ENCODE measurements at places on chromosomes 1 and 21.

DNA sequence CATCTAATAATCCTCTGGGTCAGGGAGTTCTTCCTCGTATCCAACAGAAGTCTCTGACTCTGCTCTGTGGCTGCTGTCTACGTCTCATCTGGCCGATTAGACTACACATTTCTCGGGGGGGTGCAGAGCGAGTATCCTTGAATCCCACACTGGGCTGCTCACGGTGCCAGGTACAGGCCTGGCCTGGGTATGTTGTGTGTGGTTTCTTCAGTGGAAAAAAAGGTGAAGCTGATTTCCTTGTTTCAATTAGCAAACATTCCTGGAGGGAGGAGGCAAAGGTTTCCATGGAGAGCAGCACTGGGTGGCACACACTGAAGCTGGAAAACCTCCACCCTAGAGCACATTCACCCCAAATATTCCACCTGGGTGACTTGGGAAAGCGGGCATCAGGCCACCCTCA lies 2.0 kb upstream of the RAB7B start:
- no peak for DNase-seq

- no peak for DNase-seq
Measured at GRCh38 chr1:17342014-17342441, 30.0 kb upstream of the PADI6 start.

DNA sequence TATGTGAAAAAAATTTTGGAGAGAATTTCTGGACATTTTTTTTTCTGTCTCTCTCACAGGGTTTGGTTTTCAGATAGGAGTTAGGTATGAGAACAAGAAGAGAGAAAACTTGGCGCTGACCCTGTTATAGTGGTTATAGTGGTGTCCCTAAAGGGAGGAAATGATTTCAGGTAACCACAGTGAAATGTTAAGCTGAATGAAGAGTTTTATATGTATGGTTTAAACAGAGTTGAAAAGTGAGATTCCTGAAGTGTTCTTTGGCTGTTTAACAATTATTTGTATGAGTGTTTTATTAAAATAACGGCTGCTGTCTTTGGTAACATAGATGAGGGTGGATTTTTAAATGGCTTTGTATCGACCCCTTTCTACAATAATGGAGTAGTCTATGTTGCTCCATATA lies 6.3 kb downstream of the RBM15 start:
- no peak for DNase-seq

DNA sequence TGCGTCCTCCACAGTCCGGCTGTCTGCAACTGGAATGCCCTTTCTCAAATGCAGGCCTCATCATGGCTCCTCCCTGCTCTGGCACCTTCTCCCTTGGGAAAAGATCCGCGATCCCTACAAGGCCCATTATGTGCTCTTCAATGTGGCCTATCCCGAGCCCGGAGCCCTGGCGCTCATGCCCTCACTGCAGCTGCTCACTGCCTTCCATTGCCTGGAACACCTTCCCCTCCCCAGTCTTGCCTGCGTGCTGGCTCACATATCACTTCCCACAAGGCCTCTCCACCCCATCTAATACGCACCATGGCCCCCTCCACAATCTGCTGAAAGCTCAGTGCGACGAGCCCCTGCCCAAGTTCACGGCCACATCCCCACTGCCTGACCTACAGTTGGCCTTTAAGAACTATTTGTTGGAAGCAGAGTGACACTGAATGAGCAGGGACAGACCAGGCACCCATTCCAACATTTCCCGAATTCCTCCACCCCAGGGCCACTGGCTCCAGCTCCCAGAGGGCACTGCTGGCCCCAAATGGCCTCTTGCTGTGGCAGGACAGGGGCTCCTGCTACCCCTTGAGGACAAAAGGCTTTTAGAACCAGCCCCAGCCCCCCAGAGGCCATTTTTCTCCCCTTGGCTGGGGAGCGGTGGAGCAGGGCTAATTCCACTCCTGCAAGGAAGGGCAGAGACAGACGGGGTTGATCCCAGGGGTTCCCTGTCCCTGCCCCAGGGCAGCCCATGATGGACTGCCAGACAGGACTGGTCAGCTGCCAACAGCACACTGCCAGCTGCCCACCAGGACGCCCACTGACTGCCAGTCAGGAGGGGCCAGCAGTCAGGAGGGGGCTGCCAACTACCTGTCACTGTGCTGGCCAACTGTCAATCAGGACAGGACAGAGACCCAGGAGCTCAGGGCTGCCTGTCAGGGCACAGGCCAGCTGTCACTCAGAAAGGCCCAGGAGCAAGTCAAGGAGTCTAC lies 64.8 kb downstream of the DHRS3 start:
- DNase-seq = no peak

DNA sequence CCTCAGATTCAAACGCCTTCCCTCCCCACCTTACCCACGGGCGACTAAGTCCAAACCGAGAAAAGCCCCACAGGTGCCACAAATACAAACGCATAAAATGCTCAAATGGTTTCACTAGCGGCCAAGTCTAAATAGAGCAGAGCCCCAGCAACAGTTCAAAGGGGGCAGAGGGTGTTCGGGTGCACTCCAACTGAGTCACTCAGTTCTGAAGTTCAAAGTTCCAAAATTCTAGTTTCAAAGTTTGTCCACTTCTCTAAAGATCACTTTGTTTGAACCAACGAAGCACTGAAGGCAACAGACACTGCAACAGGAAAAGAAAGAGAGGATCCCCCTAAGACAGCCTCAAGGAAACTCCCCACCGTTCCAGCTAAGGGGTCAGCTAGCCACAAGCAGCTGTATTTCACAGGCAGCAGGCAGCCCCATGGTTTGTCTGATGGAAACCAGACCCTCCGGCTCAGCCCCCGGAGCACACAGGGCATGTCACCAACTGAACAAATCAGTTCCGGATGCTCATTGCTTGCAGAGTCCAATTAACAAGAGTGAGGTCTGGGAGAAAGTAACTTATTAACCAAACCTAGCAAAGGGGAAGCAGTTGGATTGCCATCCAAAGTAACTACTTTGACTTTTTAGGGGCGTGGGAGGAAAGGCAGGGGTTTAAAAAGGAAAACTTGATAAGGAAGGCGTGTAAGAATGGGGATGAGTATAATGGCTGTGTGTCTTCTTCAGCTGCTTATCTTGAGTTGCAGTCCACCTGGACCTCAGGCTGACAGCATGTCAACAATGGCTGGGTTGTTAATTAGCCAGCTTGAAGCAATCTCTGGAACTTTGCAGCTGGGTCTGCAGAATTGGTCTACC lies 1423.9 kb upstream of the PRMT6 start:
- DNase-seq = no peak

DNA sequence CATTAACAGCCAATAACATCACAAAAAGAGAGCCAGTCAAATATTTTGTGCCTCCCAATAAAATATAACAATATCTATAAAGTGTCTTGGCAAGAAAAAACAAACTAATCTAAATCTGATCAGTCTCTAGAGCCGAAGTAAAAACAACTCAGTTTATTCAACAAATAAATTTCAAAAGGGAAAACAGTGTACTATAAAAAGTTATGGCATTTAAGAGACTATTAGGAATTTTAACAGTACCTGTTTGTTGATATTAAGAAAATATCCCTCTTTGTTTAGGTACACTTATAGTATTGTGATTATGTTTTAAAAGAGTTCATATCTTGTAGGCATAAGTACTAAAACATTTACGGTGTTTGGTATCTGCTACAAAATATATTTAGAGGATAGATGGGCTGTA lies 36.6 kb upstream of the C1orf53 start:
- no peak for DNase-seq

DNA sequence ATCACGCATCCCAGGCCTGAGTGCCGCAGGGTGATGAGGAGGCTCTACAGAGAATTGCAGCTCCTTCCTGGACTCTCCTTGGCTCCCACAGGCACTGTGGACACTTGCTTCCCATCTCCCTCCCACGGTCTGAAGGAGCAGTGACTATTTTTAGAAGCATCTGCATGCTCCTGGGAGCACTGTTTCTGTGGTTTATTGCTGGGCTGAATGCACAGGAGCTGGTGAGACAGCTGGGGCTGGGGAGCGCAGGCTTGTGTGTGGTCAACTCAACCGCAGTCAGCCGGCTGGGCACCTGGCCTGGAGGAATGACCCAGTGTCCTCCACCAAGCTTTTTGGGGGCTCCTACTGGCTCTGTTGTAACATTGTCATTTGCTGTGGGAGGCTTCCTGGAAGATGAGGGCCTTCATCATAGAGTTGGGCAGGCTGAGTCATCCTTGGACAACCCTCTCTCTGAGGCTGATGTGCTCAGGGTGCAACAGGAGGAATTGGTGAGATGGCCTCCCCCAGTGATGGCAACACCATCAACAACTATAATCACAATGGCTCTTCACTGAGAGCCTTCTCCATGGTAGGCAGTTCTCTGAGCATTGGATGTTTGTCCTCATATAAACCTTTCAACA lies 1.7 kb downstream of the NFASC start:
- no peak for DNase-seq

DNA sequence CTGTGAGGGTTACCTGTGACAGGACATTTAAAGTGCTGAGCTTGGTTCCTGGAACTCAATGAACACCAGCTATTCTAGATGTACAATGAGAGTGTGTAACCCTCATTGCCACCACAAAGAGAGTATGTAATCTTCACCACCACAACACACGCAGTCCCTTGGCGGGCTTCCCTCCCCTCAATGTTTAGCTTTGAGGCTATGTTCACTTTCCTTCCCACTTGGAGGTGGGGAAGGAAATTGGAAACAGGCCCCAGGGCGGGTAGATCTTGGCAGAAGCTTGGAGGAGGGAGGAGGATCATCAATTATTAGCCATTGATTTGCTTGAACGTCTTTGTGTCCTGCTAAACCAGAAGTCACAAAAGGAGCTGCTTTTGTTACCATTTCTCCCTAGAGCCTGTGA lies 8.3 kb upstream of the COL16A1 start:
- DNase-seq = no peak

GRCh38 chr1:115811140-115811828 lies 29.6 kb downstream of the NHLH2 start:
- DNase-seq = no peak

DNA sequence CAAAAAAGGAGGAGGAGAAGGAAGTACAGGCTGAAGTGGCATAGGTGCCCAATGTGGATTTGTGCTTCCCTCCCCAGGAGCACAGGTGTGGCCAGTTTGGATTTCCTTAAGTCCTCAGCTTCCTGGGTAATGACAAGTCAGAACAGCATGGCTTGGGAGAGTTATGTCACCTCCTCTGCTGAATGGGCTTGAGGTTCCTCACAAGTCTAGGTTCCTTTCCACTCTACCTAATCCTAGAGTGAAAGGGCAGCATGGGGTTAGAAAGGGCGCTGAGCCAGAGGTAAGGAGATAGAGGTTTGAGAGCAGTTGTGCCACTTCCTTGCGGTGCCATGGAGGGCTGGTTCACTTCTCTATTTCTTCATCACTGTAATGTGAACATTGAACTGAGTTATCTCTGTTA lies 35.5 kb upstream of the IL20 start:
- no peak for DNase-seq

DNA sequence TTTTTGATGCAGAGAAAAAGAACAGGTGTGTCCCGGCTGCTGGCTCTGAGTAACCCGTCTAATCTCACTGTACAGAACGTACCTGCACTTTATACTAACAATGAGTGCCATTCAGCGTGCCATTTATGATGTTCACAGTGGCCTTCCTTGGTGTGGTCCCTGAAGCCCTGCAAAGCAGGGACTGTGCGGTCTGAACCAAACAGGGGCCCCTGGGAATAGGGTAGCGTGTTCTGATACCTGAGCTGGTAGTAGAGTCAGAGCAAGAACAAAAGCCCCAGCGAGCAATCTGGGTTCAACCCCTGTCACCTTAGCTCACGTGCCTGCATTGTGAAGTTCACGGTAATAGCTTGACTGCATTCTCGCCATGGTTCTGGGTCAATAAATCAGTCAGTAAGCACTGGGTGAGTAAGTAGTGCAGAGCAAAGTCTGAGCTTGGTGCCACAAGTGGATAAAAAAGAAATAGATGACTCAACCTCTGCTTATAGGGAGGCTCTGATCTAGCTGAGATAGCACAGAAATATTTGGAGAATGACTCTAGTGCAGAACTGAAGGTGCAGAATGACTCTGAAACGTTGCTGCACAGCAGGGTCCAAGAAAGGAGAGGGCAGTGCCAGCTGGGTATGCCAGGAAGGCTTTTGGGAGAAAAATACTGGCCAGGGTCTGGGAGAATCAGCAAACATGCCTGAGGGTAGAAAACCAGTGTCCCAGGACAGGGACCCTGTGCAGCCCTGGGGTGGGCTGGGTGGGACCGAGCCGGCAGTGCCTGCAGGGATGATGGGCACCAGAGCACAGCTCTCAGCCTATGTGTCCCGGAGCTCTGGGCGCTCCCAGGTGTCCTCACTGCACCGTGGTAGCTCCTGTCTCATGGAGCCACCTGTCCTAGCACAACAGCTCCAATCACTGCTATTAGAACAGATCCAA lies 125.9 kb downstream of the RHOU start:
- DNase-seq = no peak

DNA sequence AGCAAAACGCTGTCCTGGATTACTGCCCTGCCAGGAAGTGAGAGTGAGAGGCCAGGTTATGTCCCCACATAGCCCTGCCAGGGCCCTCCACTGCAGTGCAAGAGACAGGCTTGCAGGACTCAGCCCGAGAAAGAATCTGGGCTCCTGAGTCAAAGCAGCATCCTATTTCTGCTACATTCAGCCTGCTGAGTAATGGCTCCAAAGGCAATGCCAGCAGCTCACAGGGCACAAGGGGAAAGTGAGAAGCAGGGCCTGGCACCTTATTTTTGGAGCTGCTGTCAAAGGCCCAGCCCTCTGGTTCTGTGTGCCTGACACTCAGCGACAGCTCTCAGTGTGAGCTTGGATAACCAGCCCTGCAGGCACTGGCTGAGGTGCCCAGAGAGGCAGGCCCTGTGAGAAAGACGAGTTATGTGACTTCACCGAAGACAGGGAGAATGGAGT lies 83.9 kb downstream of the DTL start:
- DNase-seq = no peak

DNA sequence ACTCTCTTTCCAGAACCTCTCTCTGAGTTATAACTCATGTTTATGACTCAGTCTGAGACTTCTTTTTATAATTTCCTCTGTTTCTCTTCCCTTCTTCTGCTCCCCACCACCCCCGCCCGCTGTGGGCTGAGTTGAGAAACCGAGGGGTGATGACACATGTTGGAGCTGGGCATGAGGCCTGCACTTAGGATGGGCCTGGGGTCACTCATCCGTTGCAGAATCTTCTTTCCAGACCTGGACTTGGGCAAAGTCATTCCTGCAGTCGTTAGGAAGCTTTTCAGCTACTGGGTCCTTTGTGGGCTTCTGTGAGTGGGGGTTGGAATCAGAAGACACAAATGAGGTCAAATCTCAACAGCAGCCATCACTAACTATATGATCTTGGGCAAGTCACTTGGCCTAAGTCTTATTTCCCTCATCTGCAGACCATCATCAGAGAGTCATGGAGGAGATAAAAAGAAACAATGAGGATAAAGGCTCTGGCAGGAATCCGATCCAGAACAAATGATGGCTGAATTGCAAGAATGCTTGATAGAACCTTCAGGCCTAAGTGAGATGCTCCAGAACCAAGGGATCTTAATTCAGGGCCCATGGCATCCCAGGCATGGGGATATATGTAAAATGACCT lies 53.4 kb downstream of the RPS6KA1 start:
- no peak for DNase-seq

DNA sequence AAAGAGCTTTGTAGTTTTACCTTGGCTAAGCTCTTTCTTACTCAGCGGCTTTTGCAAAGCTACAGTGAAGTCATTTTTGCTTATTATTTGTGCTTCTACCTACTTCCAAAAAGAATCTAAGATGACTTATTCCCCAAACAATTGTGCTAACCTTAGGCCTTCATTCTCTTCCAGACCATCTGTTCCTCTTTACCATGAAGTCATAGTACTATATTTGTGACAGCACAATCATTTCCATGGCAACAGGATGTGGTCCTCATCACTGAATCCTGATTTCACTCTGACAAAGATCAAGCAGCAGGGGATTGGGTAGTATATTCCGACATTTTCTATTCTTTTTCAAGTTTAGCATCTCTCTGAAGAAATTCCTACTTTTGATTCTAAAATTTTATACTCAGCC lies 24.8 kb upstream of the NMNAT2 start:
- DNase-seq = no peak
